Hematopoietic multipotent progenitor cell treated with erythropoietin and hydrocortisone succinate and interleukin-3 and kit ligand, for 4 days (in vitro differentiated cells): ENCODE measurements at places on chromosomes 7 and 10.

DNA sequence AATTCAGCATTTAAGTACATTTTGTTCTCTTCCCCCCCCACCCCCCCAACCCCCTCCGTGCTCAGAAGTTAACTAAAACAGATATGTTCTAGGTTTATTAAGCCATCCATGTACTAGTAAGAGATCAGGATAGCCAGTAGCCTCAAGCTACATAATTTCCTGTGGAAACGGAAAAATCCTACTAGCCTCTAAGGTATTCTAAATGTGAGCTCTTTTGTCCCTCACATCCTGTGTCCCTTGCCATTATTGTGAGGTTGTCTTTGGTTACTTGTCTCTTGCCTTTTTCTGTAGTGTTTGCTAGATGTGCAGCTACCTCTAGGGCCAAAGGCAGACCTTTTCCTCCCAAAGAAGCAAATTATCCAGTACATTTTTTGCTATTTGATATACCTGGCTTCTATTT lies 92.1 kb downstream of the BTRC start:
- no peak for DNase-seq

DNA sequence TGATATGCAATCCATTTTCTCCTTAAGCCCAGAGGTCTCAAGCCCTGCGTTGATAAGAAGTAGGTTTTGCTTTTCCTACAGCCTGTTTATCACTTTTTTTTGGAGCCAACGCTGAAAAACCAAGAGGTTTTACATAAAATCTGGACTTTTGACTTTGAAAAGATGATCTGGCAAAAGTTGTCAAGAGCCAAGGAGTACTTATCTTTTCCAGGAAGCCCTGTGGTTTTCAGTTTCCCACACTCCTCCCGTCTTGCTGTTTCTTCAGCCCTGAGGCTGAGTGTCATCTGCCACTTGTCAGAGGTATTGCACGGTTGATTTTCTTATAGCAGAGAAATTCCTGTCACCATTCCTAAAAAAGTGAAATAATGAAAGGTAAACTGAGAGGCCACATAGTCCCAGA lies 108.7 kb downstream of the TYW1 start:
- peak; percentile 75 for DNase-seq

- no peak for DNase-seq
Observed at GRCh38 chr10:132498562-132499366, 38.8 kb upstream of the INPP5A start.

DNA sequence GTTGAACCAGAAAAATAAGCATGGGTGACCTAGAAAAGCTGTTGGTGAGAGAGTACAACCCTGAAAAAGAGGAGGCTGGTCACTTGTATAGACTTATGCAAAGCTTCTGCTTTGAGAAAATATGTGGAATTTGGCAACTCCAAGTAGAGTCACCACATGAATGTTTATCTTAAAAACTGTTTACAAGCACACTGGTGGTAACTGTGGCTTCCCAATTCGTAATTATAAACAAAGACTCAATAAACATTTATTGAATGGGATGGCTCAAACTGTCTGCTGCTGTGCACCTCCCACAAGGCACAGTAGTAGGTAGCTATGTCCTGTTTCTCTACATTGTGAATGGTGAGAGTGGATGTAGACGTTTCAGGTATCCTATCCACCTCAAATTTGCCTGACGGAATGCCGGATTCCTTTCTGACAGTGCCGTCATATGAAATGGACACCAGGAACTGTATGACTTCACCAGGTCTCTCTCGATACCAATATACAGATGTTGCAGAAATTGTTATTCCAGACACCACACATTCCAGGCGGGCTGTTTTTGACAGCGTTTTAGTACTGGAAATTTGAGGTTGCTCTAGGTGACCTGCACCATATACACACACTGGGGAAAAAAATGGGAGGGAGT lies 43.4 kb upstream of the TARP start:
- DNase-seq = no peak

DNA sequence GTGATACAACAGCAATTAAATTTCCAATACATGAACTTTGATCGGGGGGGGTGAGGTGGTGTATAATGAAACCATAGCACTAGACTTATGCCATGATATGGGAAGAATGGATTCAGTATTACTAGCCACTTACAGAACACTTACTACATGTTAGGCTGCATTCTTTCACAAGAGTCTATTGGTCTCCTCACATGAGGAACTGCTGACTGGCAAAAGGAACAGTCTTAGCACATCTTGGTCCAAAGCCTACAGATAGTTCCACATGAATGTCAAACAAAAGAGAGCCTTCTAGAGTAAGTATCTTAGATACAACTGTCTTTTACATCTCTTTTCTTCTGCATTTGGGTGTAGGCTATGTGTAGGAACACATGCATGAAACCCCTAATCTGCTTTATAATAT lies 115.9 kb upstream of the DNAJB12 start:
- peak; percentile 35 for DNase-seq

- no peak for DNase-seq
Observed at GRCh38 chr10:125158275-125158600, 2.1 kb downstream of the CTBP2 start.

DNA sequence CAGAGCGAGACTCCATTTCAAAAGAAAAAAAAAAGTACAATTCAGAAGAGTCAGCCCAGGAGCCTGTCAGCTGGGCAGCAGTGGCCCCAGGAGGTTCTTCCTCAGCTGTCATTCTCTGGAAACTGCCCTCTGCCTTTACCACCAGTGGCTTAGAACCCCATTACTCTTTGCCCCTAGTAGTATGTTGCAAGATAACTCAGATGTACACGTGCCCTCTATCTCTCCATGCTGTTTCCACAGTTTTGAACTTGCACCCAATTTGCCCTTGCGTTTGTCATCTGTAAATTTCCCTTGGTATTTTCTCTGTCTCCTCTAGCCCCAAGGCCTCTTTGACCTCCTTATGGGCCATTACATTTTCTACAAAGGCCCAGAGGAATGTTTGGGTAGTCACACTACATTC lies 56.7 kb upstream of the PRKAR2B start:
- DNase-seq = no peak

- no peak for DNase-seq
Observed at GRCh38 chr7:149580328-149580727, 82.7 kb upstream of the ZNF746 start.

DNA sequence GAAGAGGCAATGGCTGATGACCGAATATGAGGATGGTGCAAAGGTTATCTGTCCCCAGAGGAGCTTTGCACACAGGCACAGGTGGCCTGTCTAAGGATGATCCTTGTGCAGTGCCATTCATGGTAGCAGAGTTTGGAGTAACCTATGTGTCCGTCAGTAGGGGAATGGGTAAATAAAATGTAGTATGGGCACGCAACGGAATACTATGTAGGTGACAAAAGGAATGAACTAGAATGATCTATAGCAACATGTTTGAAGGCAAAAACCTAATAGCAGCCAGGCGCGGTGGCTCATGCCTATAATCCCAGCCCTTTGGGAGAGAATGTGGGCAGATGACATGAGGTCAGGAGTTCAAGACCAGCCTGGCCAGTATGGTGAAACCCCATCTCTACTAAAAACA lies 41.6 kb upstream of the ECHDC3 start:
- no peak for DNase-seq

- DNase-seq = no peak
Observed at GRCh38 chr7:153430931-153431330, 621.3 kb upstream of the DPP6 start.

DNA sequence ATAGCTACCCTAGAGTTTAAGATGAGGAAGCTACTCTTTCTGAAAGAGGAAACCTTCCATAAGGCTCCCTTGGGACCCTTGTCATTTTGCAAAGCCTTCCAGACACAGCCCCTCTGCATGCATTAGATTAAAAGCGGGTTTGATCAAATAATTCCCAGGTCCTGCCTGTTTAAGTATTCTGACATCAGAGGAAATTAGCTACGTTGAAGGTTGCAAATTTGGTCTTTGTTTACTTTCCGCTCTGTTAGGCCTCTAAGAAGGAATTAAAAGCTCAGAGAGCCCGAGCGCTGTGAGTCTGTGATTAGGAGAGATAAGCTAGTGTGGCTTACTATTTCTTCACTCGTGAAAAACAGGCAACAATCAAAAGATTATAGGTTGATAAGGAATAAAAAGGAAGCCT lies 1.4 kb upstream of the THSD7A start:
- peak; percentile 63 for DNase-seq

DNA sequence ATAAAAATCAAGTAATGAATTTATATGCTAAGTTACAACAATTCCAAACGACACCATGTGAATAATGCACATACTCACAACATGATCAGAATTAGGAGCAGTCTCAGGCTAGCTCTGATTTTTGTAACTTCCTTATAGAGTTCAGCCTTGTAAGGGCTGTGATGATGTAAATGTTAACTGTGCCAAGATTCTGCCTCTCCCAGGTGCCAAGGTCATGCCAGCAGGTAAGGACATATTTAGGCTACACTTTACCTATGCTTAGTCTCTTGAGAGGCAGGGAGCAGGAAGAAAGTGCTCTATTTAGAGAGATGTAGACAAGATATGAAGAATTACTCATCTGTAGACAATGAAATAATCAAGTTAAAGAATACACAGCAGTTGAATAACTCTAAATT lies 53.6 kb upstream of the AGR3 start:
- DNase-seq = no peak

GRCh38 chr7:157046681-157047080 lies 36.2 kb upstream of the MNX1 start:
- no peak for DNase-seq

DNA sequence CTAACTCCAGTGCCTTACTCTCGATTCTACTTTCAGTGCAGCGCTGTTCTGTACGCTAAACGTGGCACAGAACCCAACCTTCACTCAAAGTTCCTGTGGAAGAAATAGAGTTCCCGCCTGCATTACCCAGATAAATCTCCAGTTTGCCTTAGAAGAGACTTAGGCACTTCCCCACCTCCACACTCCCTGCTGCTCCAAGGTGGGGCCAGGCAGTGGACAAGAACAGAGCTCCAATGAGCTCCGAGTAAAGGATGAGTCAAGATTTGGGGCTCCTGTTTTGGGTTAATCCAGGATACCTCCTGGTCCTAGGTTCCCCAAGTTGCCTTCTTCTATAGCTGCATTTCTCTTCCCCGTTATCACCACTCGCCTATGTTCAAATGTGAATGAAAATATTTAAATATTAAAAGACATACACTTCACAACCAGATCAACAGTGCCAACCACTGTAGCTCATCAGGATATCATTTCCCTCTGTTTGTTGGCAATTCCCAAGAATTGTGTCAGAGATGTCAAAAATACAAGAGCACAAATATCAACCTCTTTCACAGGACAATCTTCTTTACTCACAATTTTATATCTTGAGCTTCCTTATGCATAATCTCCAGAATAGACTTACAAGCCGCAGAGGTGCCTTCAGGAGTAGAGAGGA lies 48.0 kb downstream of the MALSU1 start:
- DNase-seq = peak; percentile 61

- DNase-seq = no peak
Observed at GRCh38 chr10:47277352-47278151, 22.4 kb upstream of the GDF10 start.

- no peak for DNase-seq
Observed at GRCh38 chr7:36045830-36046341, 107.2 kb upstream of the EEPD1 start.

DNA sequence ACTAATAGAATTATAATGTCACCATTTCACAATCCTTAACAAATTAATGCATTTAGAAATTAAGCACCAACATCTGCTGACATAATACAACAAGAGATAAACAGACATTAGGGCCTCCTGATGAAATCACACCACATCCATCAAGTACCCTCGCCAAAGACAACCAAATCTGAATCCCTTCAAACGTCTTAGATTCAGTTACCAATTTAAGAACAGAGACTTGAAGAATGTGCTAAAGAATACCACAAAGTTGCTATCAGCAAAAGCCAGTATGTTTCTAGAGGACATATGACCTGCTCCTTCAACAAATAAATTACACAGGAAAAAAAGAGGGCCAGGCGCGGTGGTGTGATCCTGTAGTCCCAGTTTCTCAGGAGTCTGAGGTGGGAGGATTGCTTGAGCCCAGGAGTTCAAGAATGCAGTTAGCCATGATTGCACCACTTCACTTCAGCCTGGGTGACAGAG lies 144.5 kb downstream of the REEP3 start:
- peak; percentile 4 for DNase-seq

GRCh38 chr7:135154734-135155133 lies 6.9 kb downstream of the TMEM140 start:
- DNase-seq = no peak
